COR-L47 (cell line): ENCODE measurements at places on chromosomes 4 and X.

GRCh38 chrX:115251458-115252233 lies 17.8 kb upstream of the LRCH2 start:
- no peak for DNase-seq

DNA sequence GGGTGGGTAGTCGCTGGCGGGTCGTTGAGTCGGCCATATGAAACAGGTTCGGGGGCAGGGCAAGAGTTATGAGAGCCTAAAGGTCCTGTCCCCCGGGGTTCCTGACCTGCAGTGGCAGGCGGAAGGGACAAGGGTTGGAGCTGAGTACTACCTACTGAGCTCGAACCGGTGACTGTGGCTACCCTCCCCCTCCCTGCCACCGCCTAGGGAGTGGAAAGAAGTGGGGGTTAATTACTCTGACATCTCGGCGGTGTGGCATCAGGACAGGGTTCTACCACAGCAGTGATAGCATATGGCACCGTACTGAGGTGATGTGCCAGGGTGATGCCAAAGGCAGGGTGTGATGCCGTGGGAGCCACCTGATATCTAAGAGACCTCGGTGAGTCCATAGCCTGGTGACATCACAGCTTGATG lies 307 bp downstream of the ATG4A start:
- peak; percentile 8 for DNase-seq

GRCh38 chr4:10180927-10181744 lies 64.5 kb upstream of the WDR1 start:
- no peak for DNase-seq

GRCh38 chr4:166045457-166045856 lies 172.4 kb downstream of the TLL1 start:
- no peak for DNase-seq

DNA sequence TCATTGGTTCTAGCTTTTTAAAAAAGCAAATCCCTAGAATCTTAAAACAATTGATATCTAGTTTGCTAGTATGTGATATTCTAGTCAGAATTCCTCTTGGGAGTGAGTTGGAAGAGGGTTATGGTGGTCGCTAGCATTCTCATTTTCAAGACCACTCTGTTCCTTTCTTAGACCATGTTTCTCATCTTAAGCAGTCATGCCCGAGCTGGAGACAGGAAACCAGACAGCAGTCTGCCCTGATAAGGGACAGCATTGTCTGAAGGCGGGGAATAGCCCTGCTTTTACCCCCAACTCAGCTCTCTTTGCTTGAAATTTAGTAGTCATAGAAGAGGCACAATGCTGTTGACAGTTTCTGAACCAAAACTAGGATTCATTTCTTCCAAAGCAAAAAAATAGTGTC lies 5.2 kb downstream of the KLF3 start:
- DNase-seq: no peak

DNA sequence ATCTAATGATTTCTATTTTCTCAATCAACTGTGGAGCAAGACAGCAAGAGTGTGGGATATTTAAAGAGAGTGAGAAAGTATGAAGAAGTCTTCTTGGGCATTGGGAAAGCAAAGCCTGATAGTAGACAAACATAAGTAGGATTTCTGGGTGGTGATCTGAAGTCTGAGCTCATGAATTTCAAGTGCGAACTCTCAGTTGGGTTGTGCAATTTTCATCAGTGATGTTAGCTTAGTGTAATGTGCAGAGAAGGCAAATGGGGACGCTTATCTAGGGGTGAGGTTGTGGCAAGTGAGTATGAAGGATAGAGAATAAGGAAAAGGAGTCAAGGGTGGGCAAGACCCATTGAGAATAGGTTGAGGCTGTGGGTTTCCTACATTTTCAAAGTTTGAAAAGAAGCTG lies 23.7 kb downstream of the VGLL1 start:
- DNase-seq: no peak

GRCh38 chr4:189858435-189858834 lies 82.2 kb upstream of the FRG1 start:
- DNase-seq: no peak

- no peak for DNase-seq
Measured at GRCh38 chr4:115664285-115664684, 550.9 kb upstream of the NDST4 start.
